ENCODE measurements at places on chromosomes 11 and 22.

DNA sequence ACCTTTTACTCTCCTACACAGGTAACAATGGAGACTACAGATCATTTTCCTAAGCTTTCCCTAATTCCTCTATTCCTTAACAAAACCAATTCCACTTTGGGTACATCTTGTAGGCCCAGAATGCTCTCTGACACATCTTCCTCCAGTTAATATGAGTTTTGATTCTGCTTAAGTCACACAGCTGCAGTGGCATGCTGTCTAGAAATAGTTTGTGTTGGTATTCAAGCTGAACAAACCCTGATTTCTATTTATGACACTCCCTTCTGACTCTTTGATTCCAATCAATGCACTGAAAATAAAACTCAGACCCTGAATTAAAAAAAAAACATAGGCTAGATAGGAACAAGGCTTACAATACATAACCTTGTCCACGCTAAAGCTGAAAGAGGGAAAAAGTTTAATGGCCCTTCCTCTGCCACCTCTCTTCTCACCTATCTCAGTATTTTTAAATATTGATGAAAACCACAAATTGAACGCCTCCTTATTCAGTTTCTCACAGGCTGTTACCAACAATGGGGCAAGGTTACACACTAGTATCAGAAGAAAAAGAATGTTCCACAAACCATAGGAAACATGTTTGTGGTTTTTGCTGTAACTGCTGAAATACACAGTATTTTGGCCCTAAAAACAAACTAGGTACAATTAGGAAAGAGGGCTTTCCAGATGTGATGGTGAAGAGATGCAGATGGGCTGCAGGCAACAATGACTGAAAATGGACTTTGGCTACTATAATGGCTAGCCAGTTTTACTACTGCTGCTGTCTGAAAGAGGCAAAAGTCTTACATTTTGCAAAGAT, 35.7 kb upstream of the GAB2 start:
- peak; percentile 7 for DNase-seq

DNA sequence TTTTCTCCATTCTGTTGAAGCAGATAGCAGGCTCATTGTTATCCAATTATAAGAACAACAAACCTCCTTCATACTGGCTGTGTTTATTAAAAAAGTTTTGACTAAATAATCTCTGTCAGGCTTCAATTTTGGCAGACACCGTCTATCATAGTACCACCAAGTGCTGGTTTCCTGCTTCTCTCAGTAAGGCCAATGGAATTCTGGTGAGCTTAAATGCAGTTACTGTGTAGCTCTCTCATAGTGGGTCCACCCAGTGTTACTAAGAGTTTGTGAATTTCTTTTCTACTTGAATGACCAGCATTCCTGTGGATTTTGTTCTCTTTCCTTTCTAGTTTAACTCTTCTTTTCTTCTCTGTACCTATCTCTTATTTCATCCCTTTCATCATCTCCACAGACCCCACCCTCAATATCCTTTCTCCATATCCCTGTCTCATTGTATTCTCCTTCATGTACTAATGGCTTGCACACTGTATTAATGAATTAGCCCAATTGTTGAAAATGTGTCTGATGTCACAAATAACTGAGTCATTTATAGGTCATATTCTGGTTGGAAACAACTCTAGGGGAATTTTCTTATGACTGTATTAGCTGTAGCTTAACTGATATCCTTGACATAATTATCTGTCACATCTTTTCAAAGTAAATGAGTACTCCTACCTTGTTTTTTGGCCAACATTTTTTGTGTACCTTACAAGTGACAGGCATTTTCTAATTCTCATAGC, 372.1 kb downstream of the FAT3 start:
- peak; percentile 4 for DNase-seq

DNA sequence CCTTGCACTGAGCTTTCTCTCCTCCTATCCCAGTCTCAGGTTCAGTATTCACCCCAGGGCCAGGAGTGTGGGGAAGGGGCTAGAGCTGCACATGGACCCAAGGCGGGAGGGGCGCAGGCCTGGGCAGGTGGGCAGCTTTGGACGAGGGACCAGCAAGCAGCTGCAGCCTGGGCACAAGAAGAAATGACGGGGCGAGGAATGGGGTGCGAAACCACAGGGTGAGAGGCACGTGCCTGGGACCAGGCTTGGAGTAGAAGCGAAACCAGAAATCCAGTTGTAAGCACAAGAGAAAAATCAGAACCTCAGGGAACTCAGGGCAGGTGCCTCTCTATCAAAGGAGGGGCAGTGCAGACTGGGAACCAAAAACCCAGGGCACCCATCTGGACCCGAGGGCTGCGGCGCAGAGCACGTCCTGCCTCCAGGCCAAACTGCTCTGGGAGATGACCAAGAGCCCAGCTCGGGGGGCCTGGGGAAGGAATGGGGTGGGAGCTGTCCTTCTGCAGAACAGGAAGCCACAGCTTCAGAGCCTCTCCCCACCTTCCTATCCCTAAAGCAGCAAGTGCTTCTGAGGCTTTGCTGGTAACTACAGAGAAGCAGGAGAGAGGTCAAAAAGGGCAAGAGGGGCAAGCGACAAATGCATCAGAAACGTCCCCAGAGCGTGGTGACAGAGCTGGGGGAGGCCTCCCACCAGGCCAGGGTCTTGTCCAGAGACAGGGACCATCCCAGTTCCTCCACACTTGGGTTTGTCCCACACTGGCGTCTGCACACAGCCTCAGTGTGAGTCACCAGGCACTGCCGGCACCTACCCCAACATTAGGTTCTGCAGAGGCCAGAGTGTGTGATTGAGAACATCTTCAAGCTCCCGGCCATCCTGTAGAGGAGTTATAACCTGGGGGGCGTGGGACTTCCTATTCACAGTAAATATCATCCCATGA, 18.3 kb upstream of the TMPRSS4 start:
- no peak for DNase-seq

DNA sequence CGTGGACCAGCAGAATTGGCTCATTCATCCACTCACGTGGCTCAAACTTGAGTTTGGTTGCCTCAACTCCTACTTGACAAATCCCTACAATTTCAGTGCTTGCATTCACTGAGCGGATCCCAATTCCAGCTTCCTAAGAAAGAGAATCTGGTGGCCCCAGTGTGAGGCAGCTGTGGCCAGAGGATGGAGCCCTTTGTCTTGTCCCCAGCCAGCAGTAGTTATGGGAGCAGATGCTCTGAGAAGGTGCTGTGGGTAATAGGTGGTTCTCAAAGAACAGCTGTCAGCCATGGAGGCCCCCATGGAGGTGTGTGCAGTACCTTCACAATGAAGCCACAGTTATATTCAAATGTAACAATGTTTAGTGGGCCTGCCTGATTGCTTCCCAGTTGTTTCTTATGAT, 39.3 kb downstream of the KREMEN1 start:
- no peak for DNase-seq
